ENCODE measurements at places on chromosomes 12 and 14.
A peak's percentile ranks its signal among the peaks of the same experiment; 100 is the strongest.

DNA sequence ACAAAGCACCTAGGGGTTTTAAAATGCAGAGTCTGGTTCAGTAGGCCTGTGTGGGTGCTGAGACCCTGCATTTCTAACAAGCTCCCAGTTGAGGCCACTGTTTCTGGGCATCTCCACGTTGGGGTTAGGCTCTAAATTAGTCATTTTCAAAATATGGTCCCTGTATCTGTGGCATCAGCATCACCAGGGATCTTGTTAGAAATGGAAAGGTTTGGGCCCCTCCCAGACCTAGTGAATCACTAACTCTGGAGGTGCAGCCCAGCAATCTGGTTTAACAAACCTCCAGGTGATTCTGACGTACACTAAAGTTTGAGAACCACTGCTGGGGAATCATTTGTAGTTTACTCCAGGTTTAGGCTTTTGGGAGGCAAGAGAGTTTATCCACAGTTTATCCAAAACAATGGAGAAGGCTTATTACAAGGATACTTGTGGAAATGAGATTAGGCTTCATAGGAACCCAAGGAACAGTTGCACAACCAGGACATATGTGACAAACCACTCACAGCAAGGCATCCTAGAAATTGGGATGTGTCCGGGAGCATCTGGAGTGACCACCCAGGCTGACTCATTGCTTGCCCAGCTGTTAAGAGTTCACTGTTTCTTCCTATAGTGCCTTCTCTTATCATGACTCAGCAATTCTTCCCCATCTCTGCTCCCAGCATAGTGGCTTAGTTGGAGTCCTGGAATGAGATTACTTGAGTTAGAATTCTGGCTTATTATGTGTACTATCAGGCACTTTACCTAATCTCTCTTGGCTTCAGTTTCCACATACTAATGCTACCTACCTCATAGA is 71.6 kb upstream of the STXBP6 start:
- DNase-seq, result peak; percentile 67

DNA sequence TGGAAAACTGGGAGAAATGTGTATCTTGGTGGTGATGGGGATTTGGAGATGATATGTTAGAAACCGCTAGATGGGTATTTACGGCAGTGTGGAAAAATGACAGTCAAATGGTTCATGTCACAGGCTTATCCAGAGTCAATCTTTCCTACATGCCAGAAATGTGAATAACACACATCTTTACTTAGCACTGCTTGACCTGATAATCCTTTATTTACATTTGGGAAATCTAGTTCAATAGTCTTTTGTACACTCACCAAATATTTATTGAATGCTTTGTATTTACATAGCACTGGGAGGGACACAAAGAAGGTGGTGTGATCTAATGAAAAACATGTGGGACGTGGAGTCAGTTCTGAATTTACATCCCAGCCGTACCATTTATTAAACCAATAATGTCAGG is 208.2 kb downstream of the DIO2 start:
- no peak for DNase-seq

DNA sequence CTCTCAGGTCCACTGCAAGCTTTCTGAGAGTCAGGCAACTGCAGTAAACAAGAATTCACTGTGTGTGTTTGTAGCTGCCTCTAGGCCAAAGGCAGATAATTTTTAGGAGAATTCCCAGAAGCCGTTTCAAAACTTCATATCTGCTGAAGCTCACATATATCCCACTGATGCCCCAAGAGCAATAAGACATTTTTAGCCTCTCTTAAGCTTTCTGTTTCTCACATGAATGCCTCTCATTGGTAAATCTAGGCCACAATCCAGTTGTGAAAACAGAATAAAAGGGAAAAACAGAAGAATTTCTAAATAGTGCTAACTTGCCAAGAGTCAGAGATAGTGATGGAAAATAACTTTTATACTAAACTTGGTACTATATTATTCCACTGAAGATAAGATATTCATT is 48.5 kb upstream of the LIN7A start:
- DNase-seq, result no peak

DNA sequence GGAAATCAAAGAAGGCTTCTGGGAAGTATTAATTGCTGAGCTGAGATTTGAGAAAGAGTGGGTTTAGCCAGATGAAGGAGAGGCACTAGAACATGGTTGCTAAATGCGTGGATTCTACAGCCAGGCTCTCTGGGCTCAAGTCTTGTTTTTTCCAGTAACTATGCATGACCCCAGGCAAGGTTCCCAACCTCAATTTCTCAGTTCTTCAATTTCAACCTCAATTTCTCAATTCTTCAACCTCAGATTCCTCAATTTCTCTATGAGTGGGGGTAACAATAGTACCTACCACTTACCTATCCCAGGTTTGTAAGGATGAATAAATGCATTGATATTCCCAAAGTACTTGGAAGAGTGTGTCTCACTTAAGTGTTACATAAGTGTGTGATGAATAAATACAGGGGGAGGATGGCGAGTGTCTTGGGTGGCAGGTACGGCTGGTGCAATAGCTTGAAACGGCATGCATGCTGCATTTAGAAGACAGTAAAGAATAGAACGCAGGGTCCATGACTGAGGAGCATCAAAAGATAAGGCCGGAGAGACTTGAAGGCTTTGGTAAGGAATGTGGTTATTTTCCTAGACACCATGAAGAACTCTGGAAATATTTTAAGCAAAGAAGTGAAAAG is 149.1 kb upstream of the ATP2B1 start:
- no peak for DNase-seq

- no peak for DNase-seq
These were observed 832.9 kb downstream of the C12orf50 start for GRCh38 chr12:87196321-87196720.

- DNase-seq, result peak; percentile 22
These were observed 204.3 kb downstream of the AEBP2 start for GRCh38 chr12:19643635-19644034.

DNA sequence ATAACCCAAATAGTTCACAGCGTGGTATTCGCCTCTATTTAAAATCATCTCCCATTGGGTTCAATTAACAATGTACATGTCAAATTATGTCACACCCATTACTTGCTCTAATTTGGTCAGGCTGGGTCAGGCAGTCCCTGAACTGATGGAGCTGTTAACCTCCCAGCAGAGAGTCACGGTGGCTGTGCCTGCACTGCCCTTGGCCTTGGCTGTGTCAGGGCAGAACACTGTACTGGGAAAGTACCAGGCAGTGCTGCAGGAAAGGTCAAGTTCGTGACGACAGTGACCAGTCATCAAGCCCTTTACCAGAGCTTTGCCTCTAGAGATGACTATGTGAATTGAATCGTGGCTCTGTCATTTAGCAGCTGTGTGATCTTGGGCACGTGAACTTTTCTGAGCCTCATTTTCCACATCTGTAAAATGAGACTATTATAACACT is 100.0 kb downstream of the ARF6 start:
- no peak for DNase-seq

GRCh38 chr12:117484901-117485300 is 123.5 kb upstream of the NOS1 start:
- no peak for DNase-seq

- DNase-seq, result no peak
These were observed 438.4 kb upstream of the OR4E1 start for GRCh38 chr14:22112004-22112403.

- DNase-seq, result no peak
These were observed 14.5 kb upstream of the PWP1 start for GRCh38 chr12:107670999-107671643.

- DNase-seq, result no peak
These were observed 5.6 kb upstream of the HEATR5A start for GRCh38 chr14:31425905-31426304.

DNA sequence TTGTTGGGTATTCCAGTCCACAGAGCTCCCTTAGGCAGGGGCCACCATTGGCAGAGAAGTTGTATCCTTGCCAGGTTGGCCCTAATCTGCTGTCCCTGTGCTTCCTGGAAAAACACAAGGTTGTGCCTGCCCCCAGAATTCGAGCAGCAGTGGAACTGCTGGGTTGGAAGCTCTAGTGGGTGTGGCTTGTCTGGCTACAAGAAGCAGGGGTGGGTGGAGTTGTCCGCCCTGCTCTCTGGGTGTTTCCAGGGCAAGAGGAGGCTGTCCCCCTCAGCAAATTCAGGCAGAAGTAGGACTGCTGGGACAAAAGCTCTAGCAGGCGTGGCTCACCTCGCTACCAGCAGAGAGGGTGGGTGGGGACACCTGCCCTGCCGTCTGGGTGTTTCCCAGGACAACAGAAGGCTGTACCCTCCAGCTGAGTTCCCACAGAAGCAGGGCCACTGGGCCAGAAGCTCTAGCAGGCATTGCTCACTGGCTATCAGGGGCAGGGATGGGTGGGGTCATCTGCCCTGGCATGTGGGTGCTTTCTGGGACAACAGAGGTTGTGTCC is 72.8 kb upstream of the NPAS3 start:
- no peak for DNase-seq

DNA sequence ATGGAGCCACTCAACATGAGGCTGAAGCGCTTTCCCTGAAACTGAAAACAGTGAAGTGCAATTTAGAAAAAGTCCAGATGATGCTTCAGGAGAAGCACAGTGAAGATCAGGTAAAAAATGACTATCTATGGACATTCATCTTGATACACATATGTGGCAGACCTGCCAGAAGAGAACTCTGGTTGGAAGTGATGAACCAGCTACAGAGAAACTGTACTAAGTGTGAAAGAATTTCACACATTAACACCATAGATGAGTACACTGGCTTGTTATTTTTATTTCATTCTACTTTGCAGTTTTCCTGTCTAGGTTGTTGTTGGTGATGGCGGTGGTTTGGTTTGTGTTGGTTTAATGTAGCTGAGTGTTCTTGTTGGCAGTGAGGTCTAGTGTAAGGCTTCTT is 174.7 kb downstream of the ESR2 start:
- DNase-seq, result no peak

- DNase-seq, result no peak
These were observed 24.8 kb downstream of the EPYC start for GRCh38 chr12:90979951-90980350.

DNA sequence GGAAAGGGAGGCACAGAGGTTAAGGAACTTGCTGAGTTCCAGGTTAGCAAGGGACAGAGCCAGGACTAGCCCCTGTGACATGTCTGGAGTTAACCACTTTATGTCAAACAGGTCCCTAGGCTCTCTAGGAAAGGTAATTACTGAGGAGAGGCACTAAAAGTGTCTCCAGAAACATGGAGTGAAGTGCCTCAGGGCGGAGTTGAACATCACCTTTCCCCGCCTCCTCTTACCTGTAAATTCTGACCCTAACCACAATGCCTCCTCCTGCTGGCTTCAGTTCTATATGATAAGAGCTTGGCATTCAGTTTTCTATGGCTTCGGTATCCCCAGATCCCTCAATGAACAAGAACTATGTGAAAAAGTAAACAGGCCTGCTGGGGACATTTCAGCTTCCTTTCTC is 18.1 kb downstream of the RPH3A start:
- no peak for DNase-seq

DNA sequence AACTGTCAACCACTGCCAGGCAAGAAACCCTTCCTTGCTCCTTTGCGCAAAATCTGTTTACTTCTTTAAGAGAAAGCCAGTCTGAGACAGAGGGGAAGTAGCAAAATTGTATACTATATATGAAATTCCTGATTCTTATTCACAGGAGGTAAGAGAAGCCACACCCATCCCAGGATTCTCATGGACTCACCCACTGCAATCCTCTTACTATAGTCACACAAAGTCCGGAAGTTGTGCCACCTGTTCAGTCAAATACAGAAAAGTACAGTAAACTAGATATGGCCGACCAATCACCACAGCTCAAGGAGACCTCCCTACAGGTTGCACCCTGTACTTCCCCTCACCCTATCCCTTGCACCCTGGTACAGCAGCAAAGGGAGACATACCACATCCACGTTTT is 2.9 kb downstream of the PRMT5 start:
- no peak for DNase-seq

Measured in non-pigmented ciliary epithelial cell (primary cell).